ENCODE measurements at places on chromosomes 6 and 20. TPM values are rescaled to one million over a fixed set of nuclear protein-coding genes. Genes with fewer than 3 reads are reported as not detected.

ZNF334 gene
- not detected for total RNA-seq

ECT2L gene
- not detected for total RNA-seq

MRAP2 gene
- 2.0 TPM for total RNA-seq

CCN6 gene
- not detected for total RNA-seq

APOM gene
- 3.1 TPM for total RNA-seq

MAP1LC3A gene
- 26.4 TPM for total RNA-seq
